ENCODE measurements at places on chromosomes 16 and 17. TPM values are rescaled to one million over a fixed set of nuclear protein-coding genes. Genes with fewer than 3 reads are reported as not detected.
A peak's percentile ranks its signal among the peaks of the same experiment; 100 is the strongest.

DNA sequence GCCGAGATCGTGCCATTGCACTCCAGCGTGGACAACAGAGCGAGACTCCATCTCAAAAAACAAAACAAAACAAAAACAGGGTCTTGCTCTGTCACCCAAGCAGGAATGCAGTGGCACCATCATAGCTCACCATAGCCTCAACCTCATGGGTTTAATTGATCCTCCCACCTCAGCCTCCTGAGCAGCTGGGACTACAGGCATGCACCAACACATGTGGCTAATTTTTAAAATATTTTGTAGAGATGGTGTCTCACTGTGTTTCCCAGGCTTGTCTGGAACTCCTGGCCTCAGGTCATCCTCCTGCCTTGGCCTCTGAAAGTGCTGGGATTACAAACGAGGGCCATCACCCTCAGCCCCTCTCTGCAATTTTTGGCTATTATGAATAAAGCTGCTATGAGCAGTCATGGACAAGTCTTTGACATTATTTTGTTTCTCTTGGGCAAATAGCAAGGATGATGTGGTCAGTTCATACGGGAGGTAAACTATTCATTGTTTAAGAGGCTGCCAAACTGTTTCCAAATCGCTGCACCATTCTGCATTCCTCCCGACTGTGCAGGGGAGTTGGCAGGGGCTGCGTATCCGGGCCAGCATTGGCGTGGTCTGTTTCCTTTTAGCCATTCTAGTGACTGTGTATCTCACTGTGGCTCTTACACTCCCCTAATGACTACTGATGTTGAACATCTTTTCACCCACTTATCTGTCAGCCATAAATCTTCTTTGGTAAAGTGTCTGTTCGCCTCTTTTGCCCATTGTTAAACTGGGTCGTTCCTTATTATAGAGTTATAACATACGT is 21.1 kb downstream of the EIF4A3 start:
- DNase-seq, result peak; percentile 66

DNA sequence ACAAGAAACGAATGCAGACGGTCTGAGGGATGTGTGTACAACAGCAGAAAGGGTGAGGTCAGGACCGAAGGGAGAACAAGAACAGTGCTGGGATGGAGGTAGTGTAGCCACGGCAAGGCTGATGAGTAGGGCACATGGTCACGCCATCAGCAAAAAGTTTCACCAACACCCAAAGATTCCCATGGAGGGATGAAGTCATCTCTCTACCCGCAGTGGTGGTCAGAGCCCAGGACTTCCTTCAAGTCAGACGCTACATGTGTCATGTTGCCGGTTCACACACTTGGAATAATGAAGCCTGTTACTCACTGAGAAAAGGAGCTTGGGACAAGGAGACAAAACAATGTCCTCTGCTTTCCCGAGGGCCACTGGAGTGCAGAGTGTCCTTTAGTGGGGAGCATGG is 79.7 kb downstream of the SALL1 start:
- no peak for DNase-seq

TPSG1 gene
- total RNA-seq, result 1.3 TPM

EFNB3 gene
- 0.42 TPM for total RNA-seq

- peak; percentile 89 for DNase-seq
These were observed 22.9 kb upstream of the C16orf87 start for GRCh38 chr16:46853713-46854443.

RABEP1 gene
- total RNA-seq, result 41.5 TPM

GRCh38 chr16:53085931-53086421 is 31.2 kb downstream of the CHD9 start:
- DNase-seq, result no peak

- DNase-seq, result no peak
These were observed 113.3 kb downstream of the AATF start for GRCh38 chr17:37062021-37062420.

IGF2BP1 gene
- total RNA-seq, result not detected

GRCh38 chr16:57601801-57602478 is 26.5 kb upstream of the ADGRG1 start:
- no peak for DNase-seq

GRCh38 chr16:87918338-87918737 is 18.0 kb downstream of the CA5A start:
- DNase-seq, result peak; percentile 92

DNA sequence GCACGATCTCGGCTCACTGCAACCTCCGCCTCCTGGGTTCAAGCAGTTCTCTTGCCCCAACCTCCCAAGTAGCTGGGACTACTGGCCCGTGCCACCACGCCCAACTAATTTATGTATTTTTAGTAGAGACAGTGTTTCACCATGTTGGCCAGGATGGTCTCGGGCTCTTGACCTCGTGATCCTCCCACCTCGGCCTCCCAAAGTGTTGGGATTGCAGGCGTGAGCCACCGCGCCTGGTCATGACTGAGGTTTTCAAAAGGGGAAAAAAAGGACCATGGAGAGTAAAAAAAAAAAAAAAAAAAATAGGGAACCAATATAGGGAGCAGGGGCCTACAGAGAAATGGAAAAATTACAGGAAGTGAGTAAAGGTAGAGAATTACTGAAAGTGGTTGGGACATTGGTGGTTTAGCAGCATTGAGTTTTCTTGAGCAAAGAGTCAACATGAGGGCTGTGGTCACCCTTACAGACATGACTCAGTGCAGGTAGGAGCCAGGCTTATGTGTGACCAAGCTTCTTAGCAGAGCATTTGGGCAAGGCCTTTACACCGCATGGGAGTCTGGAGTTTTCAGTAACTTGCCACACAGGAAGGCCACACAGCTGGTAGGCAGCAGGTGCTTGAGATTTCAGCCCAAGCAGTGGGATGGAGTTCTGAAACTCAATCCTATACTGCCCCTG is 447.3 kb downstream of the HS3ST3B1 start:
- no peak for DNase-seq

DNA sequence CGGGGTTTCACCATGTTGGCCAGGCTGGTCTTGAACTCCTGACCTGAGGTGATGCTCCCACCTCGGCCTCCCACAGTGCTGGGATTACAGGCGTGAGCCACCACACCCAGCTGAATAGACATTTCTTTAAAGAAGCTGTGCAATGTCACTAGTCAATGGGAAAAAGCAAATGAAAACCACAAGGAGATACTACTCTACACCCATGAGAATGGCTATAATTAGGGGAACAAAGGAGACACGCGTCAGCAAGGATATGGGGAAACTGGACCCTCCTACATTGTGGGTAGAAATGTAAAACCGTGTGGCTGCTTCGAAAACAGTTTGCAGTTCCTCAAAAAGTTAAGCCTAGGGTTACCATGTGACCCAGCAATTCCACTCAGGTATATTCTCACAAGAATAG is 103.4 kb downstream of the VPS53 start:
- no peak for DNase-seq

ASIC2 gene
- not detected for total RNA-seq

GRCh38 chr16:12661656-12662172 is 142.0 kb downstream of the CPPED1 start:
- DNase-seq, result no peak

DNA sequence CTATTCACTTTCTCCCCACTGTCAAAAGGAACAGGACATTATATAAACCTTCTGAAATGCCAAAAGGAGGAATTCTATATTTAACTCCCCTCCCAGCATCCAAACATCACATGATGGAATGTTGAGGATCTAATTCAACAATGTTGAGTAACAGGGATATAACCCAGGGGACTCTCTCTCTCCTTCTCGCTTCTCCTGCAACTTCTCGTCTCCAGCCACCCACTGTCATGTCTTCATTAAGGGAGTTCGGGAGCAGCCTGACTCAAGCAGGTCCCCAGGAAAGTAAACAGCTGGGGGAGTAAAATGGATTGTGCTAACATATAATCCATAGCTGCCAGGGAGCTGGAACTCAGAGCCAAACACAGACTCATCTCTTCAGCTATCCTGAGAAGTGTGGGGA is 51.7 kb downstream of the GRIN2A start:
- DNase-seq, result no peak

PPY gene
- total RNA-seq, result not detected

NXPH3 gene
- total RNA-seq, result 57.1 TPM

- no peak for DNase-seq
These were observed 302.7 kb upstream of the PMFBP1 start for GRCh38 chr16:72474501-72475123.

DNA sequence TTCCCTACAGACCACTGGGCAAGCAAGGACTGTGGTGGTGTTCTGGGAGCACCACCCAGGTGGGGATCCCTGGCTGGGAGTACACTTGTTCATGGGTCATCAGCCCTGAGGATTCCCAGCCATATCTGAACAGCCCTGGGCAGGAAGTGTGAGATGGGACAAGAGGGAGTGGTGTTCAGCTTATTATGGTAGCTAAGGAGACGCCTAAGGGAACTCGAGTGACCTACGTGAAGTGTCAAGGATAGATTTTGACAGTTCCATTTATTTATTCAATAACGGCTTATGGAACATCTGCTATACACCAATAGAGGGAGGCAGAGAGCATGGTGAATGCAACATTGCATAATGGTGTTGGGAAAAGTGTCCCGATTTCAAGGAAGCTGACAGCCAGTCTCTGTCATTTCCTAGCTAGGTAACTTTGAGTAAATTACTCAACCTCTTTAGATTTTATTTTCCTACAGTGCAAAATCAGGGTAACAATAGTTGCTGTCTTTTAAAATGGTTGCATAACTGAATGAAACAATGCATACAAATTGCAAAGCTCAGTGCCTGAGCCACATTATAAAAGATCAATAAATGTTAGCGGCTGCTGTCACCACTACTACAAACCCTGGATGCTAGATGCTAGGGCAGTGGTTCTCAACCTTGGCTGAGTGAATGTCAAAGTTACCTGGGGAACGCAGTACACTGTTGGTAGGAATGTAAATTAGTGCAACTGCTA is 534.1 kb downstream of the GRIN2A start:
- no peak for DNase-seq

ACE gene
- total RNA-seq, result 16.3 TPM

All from posterior vena cava (tissue), 2 donors.